Stimulated activated CD4-positive, alpha-beta T cell treated with anti-CD3 and anti-CD28 coated beads, Interleukin-4, amount 100 ng/mL, for 48 hours (primary cell): ENCODE measurements at places on chromosomes 5 and 9.

DNA sequence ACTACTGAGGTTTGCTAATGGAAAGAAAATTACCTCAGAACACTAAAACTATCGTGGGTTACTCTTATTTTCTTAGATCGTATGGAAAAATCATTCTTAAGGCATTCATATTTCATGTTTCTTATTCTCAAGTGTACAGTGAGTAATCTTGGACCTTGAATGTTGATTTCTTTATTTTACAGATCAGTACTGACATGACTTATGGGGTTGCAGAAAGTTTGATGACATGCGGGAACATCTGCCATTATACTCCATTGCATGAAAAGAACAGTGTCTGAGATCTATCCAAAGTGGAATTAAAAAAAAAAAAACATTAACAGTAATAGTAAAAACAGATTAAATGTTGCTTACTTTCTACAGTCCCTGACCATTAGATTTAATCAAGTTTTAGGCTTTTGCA is 1290.2 kb upstream of the WWC1 start:
- no peak for DNase-seq

DNA sequence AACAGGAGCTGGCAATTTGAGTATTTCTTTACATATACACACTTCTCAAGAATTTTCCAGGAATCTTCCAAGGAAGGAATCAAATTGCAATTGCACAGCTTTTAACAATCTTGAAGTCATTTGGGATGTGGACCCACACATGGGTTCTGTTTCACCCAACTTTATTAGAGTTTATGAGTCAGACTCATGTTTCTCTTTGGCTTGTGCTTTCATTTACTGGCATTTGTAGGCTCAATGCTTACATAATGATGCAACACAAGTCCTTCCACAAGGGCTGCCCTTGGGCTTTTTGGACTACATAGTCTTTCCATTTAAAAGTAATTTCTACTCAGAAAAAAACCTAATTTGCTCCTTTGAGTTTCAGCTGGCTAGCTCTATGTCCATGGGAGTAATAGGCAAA is 4.6 kb upstream of the CDC37L1 start:
- DNase-seq, result no peak

DNA sequence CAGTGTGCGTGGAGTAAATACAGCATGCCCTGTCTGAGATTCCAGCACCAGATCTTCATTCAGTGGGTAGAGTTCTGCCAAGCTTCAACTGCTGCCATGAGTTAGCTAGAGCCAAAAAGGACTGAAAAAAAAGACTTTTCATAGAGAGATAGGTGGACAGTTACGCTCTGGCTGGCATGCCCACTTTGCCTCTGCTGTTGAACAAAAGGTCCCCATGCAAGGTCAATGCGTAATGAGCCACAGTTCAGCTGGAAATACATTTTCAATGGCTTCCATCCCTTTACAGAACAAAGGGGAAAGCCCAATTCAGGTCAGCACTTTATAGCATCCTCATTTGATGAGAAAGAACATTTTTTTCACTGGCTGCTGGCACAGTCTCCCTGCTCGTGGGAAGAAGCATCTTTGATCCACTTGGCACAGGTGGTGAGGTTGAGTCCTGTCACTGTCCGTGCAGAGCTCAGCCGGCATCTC is 86.9 kb upstream of the ERCC6L2 start:
- no peak for DNase-seq

GRCh38 chr9:124615100-124615742 is 108.0 kb upstream of the NR5A1 start:
- no peak for DNase-seq

DNA sequence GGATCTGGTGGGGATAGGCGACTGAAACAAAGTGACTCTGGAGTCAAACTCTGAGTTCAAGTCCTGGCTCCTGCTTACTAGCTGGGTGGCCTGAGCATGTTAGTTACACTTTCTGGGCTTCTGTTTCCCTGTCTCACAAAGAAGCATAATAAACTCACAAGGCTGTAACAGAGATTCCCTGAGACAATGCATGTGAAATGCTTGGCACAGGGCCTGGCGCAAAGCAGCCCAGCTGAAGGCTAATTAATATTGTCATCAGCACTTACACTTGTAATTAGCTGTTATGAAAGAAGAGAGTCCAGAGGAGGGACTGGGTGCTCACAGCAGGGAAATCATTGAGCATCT is 64.1 kb upstream of the SPOCK1 start:
- DNase-seq, result no peak

GRCh38 chr9:114883709-114884108 is 46.7 kb downstream of the TNFSF8 start:
- no peak for DNase-seq

- DNase-seq, result no peak
Measured at GRCh38 chr9:8552732-8553131, 753.2 kb upstream of the DMAC1 start.

GRCh38 chr9:94948567-94949235 is 222.2 kb downstream of the AOPEP start:
- no peak for DNase-seq

DNA sequence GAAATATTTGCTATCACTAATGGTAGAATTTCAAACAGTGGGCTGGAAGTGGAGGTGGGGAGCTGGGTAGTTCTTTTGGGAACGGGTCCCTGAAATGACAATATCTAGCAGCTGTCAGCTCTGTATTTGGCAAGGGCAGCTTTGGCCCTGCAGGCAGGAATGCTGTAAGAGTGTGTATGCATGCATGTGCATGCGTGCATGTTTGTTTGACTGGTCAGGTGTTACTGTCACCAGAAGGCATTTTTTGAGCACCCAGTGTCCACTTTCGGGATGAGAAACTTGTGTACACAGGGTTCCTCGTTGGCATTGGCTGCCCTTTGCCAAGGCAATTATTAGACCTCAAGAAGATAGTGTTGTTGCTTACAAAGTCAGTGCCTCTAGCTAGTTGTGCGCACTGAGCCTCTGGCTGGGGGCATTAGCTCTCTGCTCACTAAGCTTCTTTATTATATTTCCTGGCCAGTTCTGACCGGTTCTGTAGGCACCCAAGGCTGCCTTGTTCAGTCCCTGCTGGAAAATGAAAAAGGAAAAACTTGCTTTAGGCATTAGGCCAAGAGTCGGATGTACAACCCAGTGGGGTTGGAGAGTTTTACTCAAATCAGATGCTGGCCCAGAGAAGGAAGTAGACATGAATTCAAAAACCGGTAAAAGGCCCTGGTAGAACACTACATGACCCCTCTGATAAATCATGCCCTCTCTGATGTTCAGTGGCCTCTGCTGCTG is 2.0 kb downstream of the CYFIP2 start:
- no peak for DNase-seq

- DNase-seq, result no peak
Measured at GRCh38 chr5:17340379-17340778, 122.9 kb downstream of the BASP1 start.
